ENCODE measurements at places on chromosomes 5 and 9.

DNA sequence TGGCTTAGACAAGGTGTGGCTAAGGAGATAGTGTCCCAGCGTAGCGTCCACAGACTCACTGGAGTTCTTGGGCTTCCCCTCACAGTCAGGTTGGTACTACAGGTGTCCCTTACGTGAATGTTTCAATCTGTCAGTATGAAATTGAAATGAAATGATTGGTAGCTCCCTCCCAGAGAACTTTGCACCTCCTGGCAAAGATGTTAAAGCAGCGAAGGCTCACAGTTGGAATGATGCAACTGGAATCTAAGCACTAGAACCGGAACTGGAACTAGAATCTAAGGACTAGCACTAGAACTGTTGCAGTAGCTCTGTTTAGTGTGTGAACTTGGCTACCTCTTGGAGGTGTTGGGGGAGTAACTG, 1.1 kb downstream of the SLC31A1 start:
- DNase-seq: no peak

- no peak for DNase-seq
These were observed 108.2 kb downstream of the UBE2R2 start for GRCh38 chr9:33924978-33925797.

DNA sequence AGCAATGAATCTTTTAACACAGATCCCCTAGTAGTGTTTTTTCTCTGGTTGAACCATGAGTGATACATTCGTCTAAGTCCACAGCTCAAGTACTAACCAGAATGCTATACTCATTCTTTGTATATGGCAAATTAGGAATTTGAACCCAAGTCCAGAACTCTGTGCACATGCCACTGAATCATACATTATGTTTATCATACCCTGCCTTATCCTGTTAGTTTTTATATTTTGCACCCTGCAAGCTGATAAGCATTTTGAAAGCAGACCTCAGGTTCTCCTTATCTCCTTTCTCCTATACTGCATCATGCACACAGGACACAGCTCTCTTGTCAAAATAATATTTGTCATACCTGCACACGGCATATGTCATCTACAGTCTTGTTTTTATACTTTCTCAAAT, 54.6 kb upstream of the ELL2 start:
- DNase-seq: no peak

GRCh38 chr9:126591922-126592321, 21.8 kb upstream of the LMX1B start:
- DNase-seq: no peak
